NCI-H2029 treated with DMSO at 0.1 percent for 48 hours (cell line): ENCODE measurements at places on chromosomes 11 and 22.
A peak's percentile ranks its signal among the peaks of the same experiment; 100 is the strongest.

GRCh38 chr11:67504950-67505581, at the start of gene PITPNM1:
Gene PITPNM1 (minus strand): TSS chr11:67505363. CDS start chr11:67504180, 1,183 bp downstream.
- no peak for DNase-seq

DNA sequence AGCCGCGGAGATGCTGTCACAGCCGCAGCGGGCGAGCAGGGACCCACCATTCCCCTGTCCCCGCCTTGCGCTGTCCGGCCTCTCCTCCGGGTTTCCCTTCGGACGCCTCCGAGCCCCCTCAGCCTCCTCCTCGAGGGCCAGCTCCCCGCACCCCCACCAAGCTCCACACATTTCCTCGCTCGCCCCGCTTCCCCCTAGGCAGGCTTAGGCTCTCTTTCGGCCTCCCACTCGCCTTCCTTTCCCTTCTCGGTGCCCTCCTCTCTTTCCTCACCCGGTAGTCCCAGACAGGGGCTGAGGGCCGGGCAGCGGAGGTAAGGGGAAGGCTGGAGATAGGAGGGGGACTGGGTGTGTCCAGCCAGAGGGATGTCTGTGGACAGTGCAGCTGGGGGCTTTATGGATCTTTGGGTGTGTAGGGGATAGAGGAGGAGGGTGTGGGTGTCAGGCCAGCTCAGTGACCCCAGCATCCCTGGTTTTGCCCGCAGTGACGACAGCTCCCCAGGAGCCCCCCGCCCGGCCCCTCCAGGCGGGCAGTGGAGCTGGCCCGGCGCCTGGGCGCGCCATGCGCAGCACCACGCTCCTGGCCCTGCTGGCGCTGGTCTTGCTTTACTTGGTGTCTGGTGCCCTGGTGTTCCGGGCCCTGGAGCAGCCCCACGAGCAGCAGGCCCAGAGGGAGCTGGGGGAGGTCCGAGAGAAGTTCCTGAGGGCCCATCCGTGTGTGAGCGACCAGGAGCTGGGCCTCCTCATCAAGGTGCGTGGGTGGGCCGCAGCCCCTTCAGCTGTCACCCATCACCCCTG, 1.6 kb downstream of the KCNK4 start:
- no peak for DNase-seq

GRCh38 chr11:38060920-38061319, 1462.9 kb upstream of the RAG2 start:
- no peak for DNase-seq

- DNase-seq: no peak
These were observed 36.5 kb downstream of the NADSYN1 start for GRCh38 chr11:71489311-71490043.

- no peak for DNase-seq
These were observed 572.3 kb upstream of the RAG2 start for GRCh38 chr11:37170311-37170710.

GRCh38 chr11:124898263-124898680, 607 bp upstream of the ROBO4 start:
- DNase-seq: no peak

DNA sequence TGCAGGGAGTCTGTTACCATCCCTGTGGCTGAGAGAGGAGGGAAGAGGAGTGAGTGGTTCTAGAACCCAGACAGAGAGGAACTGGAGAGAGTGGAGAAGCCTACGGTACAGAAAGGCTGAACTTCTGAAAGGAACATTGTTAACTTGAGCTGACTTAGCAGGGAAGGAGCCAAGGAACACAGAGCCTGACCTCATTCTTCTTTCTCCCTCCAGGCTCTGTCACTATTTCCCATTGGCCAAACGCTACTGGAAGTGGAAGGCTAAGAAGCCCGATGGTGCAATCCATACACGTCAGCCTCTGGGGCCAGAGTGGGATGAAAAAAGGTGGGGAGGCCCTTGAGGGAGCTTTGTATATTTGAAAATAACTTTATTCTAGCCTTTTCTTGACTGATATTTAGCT, 16.5 kb upstream of the WT1 start:
- DNase-seq: no peak

- DNase-seq: no peak
These were observed 33.6 kb upstream of the MMP7 start for GRCh38 chr11:102564110-102564509.

- DNase-seq: no peak
These were observed 31.6 kb upstream of the WNT11 start for GRCh38 chr11:76237914-76238313.

DNA sequence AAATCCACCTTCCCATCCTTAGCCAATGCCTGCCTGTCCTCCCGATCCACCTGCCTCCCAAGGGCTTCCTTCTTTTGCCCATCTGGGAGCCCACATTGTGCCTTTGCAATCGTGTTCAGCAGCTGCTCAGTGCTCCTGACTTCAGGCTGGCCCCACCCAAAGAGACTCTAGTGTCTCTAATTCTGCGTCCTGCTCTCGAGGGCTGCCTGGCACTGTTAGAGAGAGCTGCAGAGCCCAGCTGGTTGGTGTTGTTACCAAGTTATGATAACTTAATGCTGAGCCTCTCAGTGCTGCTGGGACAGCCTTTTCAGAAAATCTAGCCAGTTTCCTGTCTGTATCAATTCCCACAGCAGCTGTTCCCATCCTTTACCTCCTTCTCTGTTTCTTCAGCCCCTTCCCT, 69.1 kb downstream of the MICAL2 start:
- peak; percentile 34 for DNase-seq

DNA sequence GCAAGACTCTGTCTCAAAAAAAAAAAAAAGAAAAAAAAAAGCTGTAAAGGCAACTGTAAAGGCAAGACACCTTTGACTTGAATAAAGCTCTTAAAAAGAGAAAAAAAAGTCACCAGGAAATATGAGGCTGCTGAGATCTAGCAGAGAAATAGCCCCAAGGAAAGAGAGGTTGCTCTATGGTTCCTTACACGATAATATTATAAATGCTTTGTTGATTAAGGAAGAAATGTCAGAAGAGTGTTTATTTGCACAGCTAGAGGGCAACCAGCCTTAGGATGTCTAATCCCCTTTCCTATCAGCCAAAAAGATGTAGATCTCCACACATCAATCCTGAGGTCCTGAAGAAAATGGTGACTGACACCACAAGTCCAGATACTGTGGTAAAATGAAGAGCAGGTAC, 32.0 kb downstream of the RBFOX2 start:
- DNase-seq: no peak

DNA sequence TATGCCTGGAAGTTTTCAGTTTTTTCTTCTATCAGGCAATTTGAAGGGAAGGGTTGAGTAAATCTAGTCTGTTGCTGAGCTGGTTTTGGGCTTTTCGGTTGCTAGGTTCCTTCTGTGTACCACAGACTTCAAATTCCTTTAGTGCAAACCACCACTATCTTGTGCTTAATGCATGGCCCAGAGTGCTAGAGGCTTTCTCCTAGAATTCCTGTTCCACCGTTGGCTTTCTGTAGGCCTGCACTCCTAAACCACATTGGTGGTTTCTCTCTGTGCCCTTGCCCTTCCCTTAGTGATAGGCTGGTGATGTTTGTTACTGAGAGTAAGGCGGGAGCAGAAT, 47.1 kb upstream of the CTSC start:
- DNase-seq: no peak

- no peak for DNase-seq
These were observed 1031.2 kb downstream of the BRD1 start for GRCh38 chr22:48796310-48797015.

DNA sequence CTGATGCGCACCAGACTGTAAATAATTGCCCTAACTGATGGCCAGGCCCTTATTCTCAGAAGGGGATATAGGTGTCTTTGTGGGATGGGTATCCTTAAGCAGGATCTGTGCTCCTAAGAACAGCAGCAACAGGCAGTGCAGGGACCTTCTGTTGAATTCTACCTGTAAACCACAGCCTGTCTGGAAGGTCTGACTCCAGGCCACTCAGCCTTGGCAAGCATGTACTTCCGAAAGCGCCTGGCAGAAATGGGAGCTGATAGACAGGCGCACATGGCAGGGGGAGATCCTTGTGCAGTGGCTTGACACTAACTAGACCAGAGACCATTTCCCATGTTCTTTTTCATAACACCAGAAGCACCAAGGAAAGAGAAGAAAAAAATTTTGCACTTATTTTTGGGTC, 59.0 kb downstream of the C22orf31 start:
- peak; percentile 15 for DNase-seq

GRCh38 chr11:27201454-27202302, 161.1 kb downstream of the BBOX1 start:
- DNase-seq: peak; percentile 91

GRCh38 chr22:47587361-47587760, 824.9 kb downstream of the TBC1D22A start:
- no peak for DNase-seq

GRCh38 chr11:29119707-29120618, 896.9 kb downstream of the KCNA4 start:
- DNase-seq: peak; percentile 39

- no peak for DNase-seq
These were observed 89.8 kb upstream of the LIN7C start for GRCh38 chr11:27596388-27596787.

GRCh38 chr11:69909561-69910518, 90.6 kb upstream of the FGF3 start:
- no peak for DNase-seq

GRCh38 chr11:78030429-78031325, 7.6 kb upstream of the KCTD14 start:
- peak; percentile 97 for DNase-seq

DNA sequence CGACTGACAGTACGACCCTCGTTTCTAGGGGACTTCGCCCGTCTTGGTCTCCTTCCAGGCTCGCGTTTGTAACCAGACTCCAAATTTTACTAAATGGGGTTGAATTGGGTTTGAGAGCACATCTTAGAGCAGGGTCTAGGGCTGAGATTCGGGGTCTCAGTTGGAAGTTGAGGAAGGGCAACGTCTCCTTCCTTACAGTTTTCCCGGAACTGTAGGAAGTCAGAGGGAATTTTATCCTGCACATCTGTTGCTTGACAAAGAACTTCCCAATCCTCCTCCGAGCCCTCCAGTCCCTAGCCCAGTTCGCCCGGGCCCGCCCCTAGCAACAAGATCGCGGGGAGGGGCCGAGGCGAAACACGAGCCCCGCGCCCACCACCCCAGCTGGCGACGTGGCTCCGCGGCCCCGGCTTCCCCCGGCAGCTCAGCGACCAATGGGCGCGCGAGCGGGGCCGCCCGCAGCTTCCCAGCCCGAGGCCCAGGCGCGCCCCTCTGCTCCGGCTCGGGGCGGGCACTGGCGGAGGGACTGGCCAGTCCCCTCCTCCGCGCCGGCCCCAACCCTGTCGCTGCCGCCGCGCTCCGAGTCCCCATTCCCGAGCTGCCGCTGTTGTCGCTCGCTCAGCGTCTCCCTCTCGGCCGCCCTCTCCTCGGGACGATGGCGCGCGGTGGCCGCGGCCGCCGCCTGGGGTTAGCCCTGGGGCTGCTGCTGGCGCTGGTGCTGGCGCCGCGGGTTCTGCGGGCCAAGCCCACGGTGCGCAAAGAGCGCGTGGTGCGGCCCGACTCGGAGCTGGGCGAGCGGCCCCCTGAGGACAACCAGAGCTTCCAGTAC, at the start of gene RCN1:
RCN1 (plus strand) TSS at position 530 of the 826 bp plus-strand sequence; CDS start at position 653, 123 bp downstream.
- DNase-seq: no peak

DNA sequence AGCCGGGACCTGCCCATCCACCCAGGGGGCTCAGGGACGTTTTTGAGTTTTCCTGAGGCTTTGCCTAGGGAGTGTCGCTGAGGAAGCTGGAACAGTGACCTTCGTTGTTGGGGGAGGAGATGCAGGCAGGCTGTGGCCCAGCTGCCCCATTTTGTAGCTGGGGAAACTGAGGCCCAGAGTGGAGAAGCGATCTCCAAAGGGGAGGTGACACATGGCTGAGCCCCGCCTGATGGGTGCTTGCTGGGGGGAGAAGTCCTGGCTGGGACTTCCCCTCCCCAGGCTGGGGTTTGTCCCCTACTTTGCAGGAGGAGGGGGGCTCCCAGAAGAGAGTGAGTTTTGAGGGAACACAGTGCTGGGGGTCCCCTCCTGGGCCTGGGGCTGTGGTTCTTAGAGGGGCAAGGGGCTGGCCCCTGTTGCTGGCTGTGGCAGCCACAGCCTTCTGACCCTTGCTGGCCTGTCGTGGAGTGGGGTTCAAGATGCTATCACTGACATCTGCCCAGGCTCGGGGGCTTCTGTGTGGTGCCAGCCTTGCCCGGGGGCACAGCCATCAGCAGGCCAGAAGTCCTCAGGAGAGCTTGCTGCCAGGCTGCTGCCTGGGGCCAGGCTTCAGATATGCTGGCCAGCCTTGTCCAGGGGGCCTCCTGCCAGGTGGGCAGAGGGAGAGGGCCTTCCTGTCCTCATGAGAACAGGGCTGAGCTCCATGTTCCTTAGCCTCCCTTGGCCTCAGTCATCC, 21.4 kb downstream of the KCNQ1 start:
- DNase-seq: no peak

DNA sequence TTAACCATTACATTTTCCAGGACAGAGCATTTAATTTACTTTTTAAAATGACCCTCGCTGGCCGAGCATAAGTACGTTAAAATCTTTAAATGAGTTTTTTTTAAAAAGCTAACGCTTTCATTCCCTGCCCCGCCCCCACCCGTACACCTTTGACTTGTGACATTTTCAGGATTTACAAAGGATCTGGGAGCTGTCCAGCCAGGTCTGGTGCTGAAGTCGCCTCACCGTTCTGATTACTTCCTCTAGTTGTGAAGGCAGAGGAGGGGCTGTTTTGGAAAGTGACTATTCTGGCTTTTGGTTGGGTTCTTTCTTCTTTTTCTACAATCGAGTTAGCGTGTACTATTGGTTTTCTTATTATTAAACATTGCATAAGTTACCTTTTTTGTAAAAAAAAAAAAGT, 2.9 kb downstream of the C11orf87 start:
- DNase-seq: no peak

- no peak for DNase-seq
These were observed 204.4 kb upstream of the ANO5 start for GRCh38 chr11:21988477-21988876.

DNA sequence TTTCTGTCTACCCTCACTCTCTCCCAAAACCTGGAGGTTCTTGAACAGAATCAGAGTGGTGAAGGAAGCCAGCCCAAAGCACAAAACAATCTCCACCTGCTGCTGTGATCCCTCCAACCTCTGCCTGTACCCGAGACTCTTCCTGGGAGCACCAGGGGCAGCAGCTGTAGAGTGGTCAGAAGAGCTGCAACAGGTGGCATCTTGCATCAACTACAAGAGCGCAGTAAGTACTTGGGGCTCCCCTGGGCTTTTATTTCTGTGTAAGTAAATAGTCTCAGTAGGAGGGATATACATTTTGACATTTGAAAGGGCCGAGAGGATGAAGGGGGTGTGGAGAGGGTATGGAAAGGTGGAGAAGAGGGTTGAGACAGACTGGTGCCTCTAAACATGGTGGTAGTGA, 8.3 kb upstream of the UBQLNL start:
- no peak for DNase-seq

- DNase-seq: no peak
These were observed 5.4 kb downstream of the TBC1D10C start for GRCh38 chr11:67409261-67409666.

DNA sequence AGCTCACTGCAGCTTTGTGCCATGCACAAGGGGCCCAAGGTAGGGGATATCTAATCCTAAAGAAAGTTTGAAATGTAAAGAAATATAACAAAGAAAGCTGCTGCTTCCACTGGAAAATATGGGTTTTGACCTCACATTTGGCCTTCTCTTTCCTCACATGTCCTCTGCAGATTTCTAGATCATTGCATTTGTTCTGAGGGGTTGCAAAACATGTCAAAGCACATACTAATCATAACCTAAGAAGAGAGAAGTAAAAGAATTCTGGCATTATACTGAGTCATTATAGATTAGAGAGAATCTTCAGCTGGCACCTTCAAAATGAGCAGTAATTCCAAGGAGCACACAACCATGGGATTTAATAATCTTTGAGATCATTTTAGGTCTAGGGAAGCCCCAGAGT, 92.5 kb upstream of the CHRM4 start:
- no peak for DNase-seq

- no peak for DNase-seq
These were observed 85.1 kb upstream of the NAV2 start for GRCh38 chr11:19627566-19627965.
